Thyroid gland (tissue), 4 donors: ENCODE measurements at places on chromosomes 12 and 14. TPM values are rescaled to one million over a fixed set of nuclear protein-coding genes. Genes with fewer than 3 reads are reported as not detected.

GRCh38 chr14:102138535-102138934 lies 1.2 kb upstream of the WDR20 start:
- H3K4me1 ChIP-seq = peaks cover 6% of the 10 kb centered on the region
- no peak overlapping the region for H3K27ac ChIP-seq
- no peaks in the 10 kb centered on the region for H3K36me3 ChIP-seq
- no peak overlapping the region for H3K4me3 ChIP-seq

DNA sequence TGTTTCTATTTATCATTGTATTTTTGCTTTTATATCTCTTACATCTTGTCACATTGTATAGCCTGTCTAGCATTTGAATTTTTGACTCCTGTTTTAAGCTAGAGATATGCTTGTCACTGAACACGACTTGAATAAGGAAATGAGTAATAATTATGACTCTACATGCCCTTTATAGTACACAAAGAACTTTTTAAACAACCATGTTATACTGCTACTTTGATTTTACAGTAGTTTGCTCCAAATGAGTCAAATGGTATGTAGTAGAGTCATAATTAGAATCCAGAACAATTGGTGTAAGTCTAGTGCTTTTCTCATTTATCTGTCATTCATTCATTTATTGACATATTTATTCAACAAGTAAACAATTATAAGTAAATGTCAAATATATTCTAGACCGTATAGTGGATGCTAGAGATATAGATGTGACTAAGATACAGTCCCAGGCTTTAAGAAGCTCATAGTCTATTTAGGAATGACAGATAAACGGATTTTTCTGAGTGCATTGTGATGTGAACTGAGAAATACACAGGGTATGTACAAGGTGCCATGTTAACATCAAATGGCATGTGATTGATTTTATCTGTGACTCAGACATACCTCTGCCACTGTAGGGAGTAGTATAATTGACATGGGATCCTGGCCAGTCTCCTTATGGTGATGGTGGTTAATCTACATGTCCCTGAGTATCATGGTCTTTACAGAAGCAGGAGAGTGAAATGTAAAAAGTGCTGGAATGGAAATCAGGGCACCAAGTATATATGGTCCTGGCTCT lies 799.7 kb downstream of the DIO2 start:
- no peaks in the 10 kb centered on the region for H3K4me1 ChIP-seq
- H3K36me3 ChIP-seq = no peaks in the 10 kb centered on the region
- no peak overlapping the region for H3K4me3 ChIP-seq
- no peak for DNase-seq
- no peaks in the 10 kb centered on the region for H3K27me3 ChIP-seq
- no peak overlapping the region for H3K27ac ChIP-seq

DNA sequence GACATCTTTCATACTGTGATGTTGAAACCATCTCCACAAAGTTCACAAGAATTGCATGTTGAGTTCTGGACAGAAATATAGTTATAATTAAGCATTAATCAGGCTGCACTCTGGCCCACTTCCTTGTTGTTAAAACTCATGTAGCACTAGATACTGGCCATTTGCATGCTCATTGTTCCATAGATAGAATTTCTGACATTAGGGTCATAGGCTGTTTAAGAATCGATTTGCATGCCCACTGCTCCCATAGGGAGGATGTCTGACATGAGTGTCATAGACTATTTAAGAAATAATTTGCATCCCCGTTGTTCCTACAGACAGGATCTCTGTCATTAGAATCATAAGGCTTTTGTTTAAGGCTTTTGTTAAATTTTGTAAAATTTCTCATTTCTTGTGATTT lies 50.2 kb downstream of the MYF5 start:
- no peak overlapping the region for H3K27ac ChIP-seq
- no peaks in the 10 kb centered on the region for H3K36me3 ChIP-seq
- no peak overlapping the region for H3K4me3 ChIP-seq
- no peak for DNase-seq

DNA sequence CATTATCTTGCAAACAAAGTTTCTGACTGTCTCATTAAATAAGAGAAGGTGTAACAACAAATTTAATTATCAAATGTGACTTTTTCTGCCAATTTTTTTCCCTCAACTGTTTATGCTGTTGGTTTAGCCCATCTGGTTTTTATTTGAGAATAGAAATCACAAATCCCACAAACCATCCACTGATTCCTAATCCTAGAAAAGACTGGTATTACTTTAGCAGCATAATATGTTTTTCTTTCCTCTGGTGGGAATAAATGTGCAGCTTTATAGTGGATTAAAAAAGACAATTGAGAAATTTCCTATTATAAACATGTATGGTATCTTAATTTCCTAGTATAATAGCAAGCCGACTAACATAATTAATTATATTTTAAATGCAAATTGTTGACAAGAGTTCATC lies 257.9 kb upstream of the FOXN3 start:
- H3K4me1 ChIP-seq = no peaks in the 10 kb centered on the region
- H3K4me3 ChIP-seq = no peak overlapping the region
- H3K27me3 ChIP-seq = no peaks in the 10 kb centered on the region

GRCh38 chr12:90515199-90516175 lies 439.5 kb downstream of the CCER1 start:
- H3K27ac ChIP-seq = no peak overlapping the region
- H3K36me3 ChIP-seq = no peaks in the 10 kb centered on the region
- H3K4me3 ChIP-seq = no peak overlapping the region
- H3K27me3 ChIP-seq = no peaks in the 10 kb centered on the region

- no peaks in the 10 kb centered on the region for H3K27me3 ChIP-seq
- DNase-seq = no peak
- no peaks in the 10 kb centered on the region for H3K4me1 ChIP-seq
These were observed 24.8 kb upstream of the NOVA1 start for GRCh38 chr14:26622611-26623010.

DNA sequence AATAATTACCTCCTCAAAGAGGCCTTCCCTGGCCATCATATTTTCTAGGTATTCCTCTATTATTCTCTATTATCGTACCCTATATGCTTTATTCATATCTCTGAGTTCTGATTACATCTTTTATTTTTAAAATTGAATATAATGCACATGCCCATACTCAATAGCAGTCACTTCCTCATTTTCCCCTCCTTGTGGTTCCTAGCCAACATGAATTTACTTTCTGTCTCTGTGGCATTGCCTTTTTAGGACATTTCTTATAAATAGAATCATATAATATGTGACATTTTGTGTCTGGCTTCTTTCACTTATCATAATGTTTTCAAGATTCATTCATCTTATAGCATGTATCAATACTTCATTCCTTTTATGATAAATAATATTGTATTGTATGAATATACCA lies 74.4 kb upstream of the TRHDE start:
- no peak for DNase-seq
- no peaks in the 10 kb centered on the region for H3K36me3 ChIP-seq
- no peak overlapping the region for H3K4me3 ChIP-seq
- no peak overlapping the region for H3K27ac ChIP-seq

DNA sequence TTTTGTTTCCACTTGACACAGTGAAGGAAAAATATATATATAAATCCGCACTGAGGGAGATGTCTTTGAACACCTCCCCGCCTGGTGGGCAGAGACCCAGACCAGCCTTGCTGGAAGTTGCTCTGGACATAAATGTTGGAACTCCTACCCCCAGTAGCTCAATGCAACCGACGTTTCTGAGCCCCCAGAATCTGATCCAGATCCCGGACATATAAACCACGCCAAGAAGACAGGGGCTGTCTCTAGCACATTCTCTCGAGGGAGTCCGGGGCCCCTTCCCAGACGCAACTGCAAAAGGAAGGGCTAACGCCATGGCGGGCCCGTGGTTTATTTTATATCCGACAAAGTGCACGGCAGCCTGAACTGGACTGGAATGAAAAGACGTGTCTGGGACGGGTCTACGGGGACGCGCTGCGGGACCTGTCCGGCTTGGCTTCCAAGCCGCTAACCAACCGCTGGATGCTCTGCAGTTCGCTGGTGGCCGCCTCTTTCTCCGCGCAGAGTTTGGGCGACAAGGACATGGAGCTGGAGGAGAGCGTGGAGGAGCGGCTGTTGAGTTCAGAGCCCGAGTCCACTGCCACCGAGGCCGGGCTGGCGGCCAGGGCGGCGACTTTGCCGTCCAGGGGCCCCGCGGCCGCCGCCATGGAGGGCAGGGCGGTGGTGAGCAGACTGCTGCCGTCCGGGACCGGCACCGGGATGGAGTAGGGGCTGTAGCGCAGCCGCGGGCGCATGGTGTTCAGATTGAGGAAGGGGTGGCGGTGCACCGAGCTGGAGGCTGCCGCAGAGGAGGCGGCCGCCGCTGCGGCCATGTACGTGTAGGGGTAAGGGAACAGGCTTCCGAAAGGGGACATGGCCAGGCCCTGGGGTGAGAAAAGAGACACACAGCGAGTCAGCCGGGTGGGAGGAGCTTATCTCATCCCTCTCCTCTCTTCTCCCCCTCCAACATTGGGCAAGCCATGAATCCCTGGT lies 12.2 kb downstream of the TBX3 start:
- peak overlapping the region; percentile 21 for H3K4me3 ChIP-seq
- peaks cover 31% of the 10 kb centered on the region for H3K4me1 ChIP-seq
- peaks cover 27% of the 10 kb centered on the region for H3K36me3 ChIP-seq
- peak overlapping the region; percentile 92 for H3K27ac ChIP-seq
- DNase-seq = peak; percentile 64

GRCh38 chr14:97293659-97294058 lies 496.5 kb downstream of the VRK1 start:
- no peak overlapping the region for H3K4me3 ChIP-seq
- DNase-seq = no peak

GRCh38 chr12:98370976-98371375 lies 144.4 kb upstream of the TMPO start:
- H3K36me3 ChIP-seq = no peaks in the 10 kb centered on the region
- H3K4me1 ChIP-seq = no peaks in the 10 kb centered on the region
- H3K4me3 ChIP-seq = no peak overlapping the region
- no peak overlapping the region for H3K27ac ChIP-seq
- H3K27me3 ChIP-seq = no peaks in the 10 kb centered on the region
- DNase-seq = no peak

DNA sequence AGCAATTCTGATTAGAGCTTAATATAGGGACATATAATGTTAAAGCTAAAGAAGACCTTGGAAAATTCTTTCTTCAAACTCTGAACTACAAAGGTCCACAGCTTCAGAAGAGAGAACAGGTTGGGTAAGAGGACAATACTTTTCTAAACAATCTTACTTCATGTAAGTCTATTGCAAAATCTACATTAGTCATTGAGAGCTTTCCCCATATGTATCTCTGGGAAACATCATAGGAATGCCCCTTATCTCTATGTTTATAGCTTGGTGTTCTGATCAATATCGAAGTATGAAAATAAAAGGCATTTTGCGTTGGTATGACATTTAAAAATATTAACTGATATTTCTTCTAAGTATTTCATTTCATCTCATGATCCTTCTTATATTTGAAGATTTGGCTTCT lies 962.6 kb downstream of the AACS start:
- H3K36me3 ChIP-seq = no peaks in the 10 kb centered on the region
- no peak for DNase-seq
- H3K4me3 ChIP-seq = no peak overlapping the region
- H3K4me1 ChIP-seq = no peaks in the 10 kb centered on the region
- no peak overlapping the region for H3K27ac ChIP-seq

DNA sequence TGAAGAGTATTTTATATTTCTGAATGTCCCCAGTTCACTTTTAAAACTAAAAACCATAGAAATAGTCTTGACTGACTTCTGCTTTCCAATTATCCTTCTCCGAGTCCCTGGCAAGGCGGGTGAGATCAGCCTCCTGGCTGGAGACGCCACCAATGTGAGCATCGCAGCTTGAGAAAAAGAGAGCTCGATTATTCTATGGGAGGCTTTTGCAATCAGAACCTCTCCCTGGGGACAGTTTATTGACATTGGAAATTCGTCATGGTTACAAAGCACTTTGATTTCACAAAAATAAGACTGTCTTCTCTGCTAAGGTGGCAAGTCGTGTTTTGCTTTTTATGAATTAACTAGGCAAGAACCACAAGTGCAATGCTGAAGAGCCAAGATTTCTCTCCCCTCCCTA lies 23.6 kb upstream of the GPHB5 start:
- no peaks in the 10 kb centered on the region for H3K4me1 ChIP-seq
- no peak overlapping the region for H3K27ac ChIP-seq
- H3K27me3 ChIP-seq = no peaks in the 10 kb centered on the region
- no peak for DNase-seq
- no peaks in the 10 kb centered on the region for H3K36me3 ChIP-seq
- no peak overlapping the region for H3K4me3 ChIP-seq

DNA sequence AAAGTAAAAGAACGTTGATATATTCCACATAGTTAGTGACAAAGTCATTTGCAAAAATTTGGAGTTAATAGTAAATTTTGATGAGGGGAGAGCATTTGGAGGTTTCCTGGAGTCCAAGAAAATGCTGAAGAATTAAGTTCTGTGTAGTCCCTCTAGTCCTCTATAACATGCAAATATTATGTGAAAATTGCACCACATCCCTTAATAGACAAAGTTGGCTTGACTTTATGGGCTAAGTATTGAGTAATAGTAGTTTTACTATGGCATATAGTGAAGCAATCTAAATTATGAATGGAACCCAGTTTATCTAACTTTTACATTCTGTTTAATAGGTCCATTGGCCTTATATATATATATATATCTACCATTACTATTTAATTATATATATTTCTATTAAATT lies 66.4 kb upstream of the DCN start:
- H3K4me1 ChIP-seq = no peaks in the 10 kb centered on the region
- no peak overlapping the region for H3K4me3 ChIP-seq
- H3K27me3 ChIP-seq = no peaks in the 10 kb centered on the region
- no peaks in the 10 kb centered on the region for H3K36me3 ChIP-seq
- no peak overlapping the region for H3K27ac ChIP-seq
- no peak for DNase-seq

GRCh38 chr12:131327521-131328488 lies 374.1 kb downstream of the ADGRD1 start:
- H3K4me1 ChIP-seq = no peaks in the 10 kb centered on the region
- no peak for DNase-seq
- no peak overlapping the region for H3K27ac ChIP-seq
- no peak overlapping the region for H3K4me3 ChIP-seq

The TBX3 gene
- 201 TPM for total RNA-seq

The LRP6 gene
- total RNA-seq = 42.9 TPM

The REP15 gene
- 2.0 TPM for total RNA-seq

The TRIM9 gene
- total RNA-seq = 2.6 TPM

The HNRNPC gene
- 454 TPM for total RNA-seq

The TRMT61A gene
- 18.9 TPM for total RNA-seq

The DBX2 gene
- total RNA-seq = 0.89 TPM

The ABCD2 gene
- total RNA-seq = 0.33 TPM

The CCDC175 gene
- total RNA-seq = not detected

The GLT1D1 gene
- total RNA-seq = 0.46 TPM

The PMCH gene
- not detected for total RNA-seq

The TSHR gene
- total RNA-seq = 593 TPM

The DCN gene
- 617 TPM for total RNA-seq
